ENCODE measurements at places on chromosomes 12 and 14. TPM values are rescaled to one million over a fixed set of nuclear protein-coding genes. Genes with fewer than 3 reads are reported as not detected.

The CMTM5 gene
- not detected for total RNA-seq

The PRIMA1 gene
- total RNA-seq, result 1.6 TPM

The LAG3 gene
- total RNA-seq, result 1.3 TPM

The LGR5 gene
- 3.1 TPM for total RNA-seq

The GPR84 gene
- total RNA-seq, result 0.98 TPM

The TDRD9 gene
- total RNA-seq, result not detected

The SPTB gene
- 0.36 TPM for total RNA-seq

The HOXC6 gene
- total RNA-seq, result 16.0 TPM

Measured in motor neuron (in vitro differentiated cells).